Hematopoietic multipotent progenitor cell treated with erythropoietin and hydrocortisone succinate and interleukin-3 and kit ligand, for 8 days (in vitro differentiated cells): ENCODE measurements at places on chromosomes 12 and 14.

DNA sequence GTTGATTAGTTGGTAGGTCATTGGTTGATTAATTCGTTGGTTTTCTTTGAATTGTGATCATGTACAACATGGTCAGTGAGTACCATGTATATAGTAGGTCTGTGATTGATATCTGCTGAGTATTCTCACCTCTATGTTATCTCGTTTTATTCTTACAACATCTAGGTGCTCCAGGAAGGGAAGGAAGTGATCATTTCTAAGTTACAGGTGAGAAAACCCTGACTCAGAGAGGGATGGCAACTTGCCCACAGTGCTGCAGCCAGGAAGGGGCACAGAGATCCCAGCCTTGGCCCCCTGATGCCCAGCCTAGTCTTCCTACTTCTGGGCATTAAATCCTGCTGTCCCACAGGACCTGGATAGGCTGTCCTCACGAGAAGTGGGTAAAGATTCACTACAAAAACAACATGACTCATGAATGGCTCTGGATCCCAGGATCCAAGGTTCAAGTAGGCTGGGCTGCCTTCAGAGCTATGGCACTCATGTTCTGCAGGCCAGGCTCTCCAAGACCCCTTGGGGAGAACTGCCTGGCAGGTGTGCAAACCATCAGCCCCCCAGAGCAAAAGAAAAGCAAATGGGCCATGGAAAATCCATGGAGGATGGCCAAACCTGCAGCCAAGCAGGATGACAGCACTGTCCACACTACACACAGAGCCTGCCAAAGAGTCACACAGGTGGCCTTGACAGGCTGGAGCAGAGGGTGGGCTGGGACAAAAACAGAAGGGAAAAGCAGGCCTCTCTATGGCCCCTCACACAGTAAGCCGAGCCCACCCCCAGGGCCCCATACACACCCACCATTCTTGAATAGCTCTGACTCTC is 146.2 kb downstream of the BCL11B start:
- DNase-seq, result no peak

GRCh38 chr14:47596860-47597259 is 78.5 kb downstream of the MDGA2 start:
- no peak for DNase-seq

GRCh38 chr12:104049278-104049902 is 597 bp downstream of the GLT8D2 start:
- DNase-seq, result no peak

DNA sequence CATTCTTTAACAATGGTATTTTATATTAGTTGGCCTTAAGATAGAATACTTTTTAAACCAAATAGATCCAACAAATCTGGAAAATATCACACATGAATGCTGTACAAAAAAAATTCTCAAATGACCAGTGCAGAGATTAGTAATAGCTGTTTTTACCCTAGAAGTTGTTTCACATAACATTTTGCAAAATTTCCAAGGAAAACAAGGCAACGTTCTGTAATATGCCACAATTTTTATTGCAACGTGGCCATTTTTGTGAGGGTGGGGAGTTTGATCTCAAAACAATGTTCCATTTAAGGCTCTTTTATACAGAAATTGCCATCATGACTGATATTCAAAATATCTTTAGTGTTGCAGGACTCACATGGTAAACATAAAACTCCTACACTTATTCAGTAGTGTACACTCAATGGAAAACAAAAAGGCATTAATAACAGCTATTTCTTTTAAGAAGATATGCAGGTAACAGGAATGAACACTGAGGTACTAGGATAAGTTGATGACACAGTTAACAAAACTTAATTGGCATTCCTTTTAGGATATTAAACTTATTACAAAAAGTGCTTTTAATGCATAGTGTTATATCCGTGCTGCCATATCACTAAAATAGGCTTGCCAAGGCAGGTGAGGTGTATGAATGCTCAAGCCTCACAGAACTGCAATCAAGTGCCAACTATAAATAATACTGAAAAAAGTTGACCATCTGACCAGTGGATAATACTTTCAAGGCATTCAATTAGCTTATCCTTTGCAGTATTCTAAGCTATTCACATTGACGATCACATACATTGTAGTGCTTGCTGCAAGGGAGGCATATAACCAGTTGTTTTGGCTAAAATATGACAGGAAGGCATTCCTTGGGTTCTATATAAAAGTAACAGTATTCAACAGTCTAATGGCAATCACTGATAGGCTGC is 2.3 kb downstream of the CFL2 start:
- DNase-seq, result no peak

DNA sequence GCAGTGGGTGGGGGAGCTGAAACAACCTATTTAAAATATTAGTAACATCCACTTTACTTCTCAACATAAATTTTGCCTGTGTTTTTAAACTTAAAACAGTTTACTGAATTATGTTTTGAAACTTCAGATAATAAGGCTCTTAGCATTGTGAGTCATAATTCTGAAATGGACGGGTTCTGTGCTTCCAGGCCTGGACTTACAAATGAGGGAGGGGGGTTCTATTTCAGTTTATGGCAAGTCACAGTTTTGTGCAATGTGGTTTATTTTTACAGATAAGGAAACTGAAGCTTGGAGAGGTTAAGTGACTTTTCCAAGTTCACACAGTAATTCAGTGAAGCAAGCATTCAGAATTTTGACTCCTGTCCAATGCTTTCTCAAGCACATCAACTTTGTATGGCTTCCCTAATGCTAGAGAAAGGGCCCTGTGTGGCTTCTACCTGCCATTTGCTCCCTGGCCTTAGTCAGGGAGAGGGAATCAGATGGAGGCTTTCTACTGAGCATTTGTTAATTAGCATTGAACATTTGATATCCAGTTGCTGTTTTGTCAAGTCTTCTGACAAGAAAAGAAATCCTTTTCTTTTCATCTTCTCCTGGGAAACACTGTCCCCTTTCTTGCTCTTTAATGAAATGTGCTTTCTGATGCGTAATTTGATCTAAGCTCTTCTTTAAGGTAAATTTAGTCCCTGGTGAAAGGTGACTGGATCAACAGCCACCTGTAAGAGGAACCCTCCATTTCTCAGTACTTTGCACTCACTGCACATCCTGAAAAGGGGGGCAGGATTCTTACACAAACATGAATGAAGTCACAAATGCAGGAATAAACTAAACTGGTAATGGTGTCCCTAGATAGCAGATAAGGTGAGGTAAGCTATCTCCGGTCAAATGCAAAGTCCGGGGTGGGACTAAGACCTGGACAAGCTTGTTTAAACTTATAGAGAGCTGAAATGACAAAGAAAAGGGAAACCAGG is 2.5 kb upstream of the SALL2 start:
- DNase-seq, result peak; percentile 67

DNA sequence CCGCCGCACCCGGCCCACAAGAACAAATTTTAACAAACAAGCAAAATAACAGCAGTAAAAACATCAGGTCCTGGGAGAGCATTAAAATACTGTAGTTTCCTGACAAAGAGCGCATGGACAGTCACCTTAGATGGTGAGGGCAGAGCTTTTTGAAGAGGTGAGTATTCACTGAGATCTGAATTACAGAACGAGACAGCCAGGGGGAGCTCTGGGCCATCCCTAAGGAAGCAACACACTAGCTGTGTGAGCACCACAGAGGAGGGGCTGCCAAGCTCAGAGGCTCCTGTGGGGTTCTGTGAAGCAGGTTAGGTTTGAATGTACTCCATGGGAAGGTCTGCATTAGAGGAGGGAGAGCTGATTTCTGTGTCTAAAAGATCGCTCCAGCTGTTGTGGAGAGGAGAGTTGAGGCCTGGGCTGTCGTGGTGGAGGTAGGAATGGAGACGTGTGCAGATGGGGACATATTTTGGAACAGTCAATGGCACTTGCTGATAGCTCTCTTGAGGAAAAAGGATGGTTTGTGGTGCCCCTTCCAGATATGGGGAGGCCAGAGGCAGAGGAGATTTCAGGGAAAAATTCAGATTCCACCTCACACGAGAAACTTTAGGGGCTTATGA is 72.9 kb downstream of the TRAFD1 start:
- DNase-seq, result peak; percentile 73

GRCh38 chr14:28666961-28667360 is 99.6 kb upstream of the FOXG1 start:
- no peak for DNase-seq

DNA sequence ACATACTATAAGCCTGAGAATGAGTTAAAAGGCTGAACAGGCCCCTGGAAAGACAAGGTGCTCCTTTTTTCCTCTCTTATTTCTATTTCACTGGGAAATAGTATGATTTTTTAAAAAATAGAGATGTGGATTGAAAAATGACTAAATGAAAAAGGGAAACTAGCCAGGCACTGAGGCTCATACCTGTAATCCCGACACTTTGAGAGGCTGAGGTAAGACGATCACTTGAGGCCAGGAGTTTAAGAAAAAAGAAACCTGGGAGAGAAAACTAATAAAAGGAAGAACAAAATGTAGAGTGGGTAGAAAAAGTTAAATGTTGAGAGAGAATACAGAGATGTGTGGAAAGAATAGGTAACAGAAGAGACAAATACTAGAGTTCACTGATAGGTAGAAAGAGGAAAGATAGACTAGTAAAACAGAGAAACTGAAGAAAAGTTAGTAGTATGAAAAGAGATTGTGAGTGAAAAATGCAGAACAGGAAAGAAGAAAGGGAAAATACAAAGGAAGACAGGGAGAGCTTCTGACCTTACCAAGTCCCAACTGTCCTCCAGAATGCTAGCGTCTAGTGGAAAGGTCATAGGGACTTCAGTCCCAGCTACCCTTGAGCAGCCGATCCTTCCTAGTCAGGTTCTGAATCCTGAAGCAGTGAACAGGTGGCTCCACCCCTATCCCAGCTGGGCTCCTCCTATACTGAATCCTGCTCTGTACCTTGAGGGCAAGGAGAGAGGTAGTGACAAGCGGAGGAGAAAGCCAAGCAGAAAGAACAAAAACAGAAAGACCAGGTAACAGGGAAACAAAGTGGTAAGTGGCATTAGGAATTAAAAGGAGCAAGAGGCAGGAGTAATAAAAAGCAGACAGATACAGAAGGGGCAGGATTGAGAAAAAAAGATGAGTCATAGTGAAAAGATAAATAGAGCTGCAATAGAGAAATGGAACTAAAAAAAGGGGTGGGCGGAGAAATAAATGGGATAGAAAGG is 7.3 kb downstream of the TMEM116 start:
- no peak for DNase-seq

- DNase-seq, result no peak
These were observed 1749.1 kb upstream of the SEL1L start for GRCh38 chr14:83282706-83283105.

- DNase-seq, result no peak
These were observed 79.7 kb downstream of the EML1 start for GRCh38 chr14:99872786-99873440.
